Kidney (tissue), 22 donors: ENCODE measurements at places on chromosomes 5 and 9. TPM values are rescaled to one million over a fixed set of nuclear protein-coding genes. Genes with fewer than 3 reads are reported as not detected.

The PCSK5 gene
- polyA plus RNA-seq = 1.6 TPM

The CDH9 gene
- 1.7 TPM for polyA plus RNA-seq

The NTNG2 gene
- polyA plus RNA-seq = 0.54 TPM

The ACSL6 gene
- polyA plus RNA-seq = 2.1 TPM

The IL9 gene
- not detected for polyA plus RNA-seq

The NR4A3 gene
- polyA plus RNA-seq = 0.34 TPM

The FYB1 gene
- 2.3 TPM for polyA plus RNA-seq

The FOXD4L3 gene
- not detected for polyA plus RNA-seq

The PCDHGA2 gene
- 0.73 TPM for polyA plus RNA-seq

GRCh38 chr5:89572696-89573095 lies 689.7 kb upstream of the MEF2C start:
- DNase-seq = no peak

GRCh38 chr9:69667306-69667705 lies 4.9 kb downstream of the APBA1 start:
- no peak for DNase-seq

DNA sequence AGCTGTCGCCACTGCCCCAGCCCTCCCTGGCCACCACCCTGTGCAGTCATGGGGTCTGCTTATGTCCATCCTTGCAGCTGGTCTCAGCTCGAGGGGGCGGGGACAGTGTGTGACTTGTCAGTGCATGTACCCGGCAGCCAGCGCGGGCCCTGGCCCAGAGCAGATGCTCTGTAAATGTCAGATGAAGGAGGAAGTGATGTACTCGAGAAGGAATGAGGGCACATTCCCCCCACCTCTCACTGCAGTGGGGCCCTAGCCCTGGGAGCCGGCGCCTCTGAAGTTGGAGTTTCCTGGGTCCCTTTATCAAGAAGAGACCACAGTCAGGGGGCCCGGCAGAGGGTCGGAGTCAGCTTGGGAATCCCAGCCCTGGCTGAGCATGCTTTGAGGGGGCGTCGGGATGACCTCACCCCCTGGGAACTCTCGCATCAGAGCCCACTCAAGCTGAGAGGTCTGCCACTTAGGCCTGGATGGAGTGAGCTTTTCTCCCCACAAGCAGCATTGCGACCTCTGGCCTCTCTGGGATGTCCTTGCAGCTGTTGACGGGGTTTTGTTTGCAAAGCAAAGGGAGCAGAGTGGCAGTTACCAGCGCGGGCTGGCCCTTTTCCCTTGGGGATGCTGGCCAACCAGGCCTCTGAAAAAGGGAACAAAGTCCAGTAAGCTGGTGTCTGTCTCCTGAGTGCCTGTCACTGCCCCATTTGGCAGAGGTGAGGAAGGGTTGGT lies 19.0 kb downstream of the NEURL1B start:
- DNase-seq = peak; percentile 83

DNA sequence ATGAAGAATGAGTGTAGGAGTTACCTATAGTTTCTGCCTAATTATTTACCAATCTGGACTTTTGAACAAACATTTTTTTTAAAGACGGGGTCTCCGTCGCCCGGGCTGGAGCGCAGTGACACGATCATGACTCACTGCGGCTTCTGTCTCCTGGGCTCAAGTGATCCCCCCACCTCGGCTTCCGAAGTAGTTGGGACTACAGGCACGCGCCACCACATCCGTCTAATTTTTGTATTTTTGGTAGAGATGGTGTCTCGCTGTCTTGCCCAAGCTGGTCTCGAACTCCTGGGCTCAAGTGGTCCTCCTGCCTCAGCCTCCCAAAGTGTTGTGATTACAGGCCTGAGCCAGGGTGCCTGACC lies 1.5 kb downstream of the CTNNA1 start:
- no peak for DNase-seq

GRCh38 chr5:150600616-150601490 lies 39.6 kb upstream of the SYNPO start:
- DNase-seq = peak; percentile 63

- DNase-seq = no peak
Observed at GRCh38 chr9:85157772-85158171, 488.2 kb downstream of the NTRK2 start.

- DNase-seq = no peak
Observed at GRCh38 chr5:130287438-130287837, 383.2 kb downstream of the CHSY3 start.

- DNase-seq = no peak
Observed at GRCh38 chr9:130331573-130331972, 66.0 kb downstream of the HMCN2 start.

GRCh38 chr9:20580673-20581072 lies 41.6 kb downstream of the MLLT3 start:
- DNase-seq = peak; percentile 24

GRCh38 chr5:116358911-116359418 lies 215.7 kb downstream of the SEMA6A start:
- DNase-seq = no peak

DNA sequence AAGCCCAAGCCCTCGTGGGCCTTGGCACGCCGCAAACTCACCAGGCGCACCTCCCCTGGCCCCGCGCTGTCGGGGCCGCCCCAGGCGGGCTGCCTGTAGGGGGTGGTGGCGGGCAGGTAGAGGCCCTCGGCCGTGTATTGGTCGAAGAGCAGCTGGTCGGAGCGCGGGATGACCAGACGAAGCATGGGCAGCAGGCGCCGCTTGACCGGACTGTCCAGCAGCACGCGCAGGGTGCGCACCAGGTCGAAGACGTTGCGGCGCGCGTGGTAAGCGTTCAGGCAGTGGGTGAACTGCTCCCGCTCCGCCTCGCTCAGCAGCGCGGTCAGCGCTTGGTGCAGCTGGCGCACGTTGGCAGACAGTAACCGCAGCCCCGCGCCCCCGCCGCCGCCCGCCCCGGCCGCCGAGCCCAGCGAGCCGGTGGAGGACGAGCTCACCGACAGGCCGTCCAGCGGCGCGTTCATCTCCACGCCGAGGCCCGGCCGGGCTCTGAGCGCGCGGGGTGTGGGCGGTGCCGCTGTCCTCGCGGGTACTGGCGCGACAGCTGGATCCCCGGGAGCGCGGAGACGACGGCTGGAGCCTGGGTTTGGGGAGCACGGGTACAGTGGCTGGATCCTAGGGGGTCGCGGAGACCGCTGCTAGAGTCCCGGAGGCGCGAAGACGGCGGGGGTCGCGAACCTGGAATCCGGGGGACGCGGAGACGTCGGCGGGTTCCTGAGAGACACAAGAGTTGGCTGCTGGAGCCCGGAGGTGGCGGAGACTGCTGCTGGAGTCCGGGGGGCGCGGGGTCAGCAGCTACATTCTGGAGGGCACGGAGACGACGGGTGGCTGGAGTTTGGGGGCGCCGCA lies 709 bp downstream of the WHRN start:
- DNase-seq = peak; percentile 73

DNA sequence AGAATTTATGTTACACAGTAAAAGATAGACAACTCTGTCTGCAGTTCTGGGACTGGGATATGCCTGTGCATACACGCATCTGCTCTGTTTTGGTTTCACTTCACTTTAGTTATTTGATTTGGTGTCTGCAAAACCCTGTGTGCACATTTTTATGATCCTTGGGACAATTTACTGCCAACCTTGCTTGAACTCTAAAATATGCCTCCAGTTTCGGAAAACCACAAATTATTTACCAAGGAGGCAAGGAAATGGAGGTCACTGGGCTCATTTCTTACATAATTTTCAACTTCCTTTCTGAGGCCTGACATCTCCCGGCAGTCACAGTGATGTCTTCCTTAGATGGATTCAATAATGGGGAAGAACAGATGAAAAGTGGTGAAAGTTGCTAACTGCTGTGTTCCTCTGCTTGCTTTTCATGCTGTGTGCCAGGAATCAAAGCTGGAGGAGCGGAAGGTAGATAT lies 61.2 kb upstream of the TAF11L2 start:
- DNase-seq = no peak

DNA sequence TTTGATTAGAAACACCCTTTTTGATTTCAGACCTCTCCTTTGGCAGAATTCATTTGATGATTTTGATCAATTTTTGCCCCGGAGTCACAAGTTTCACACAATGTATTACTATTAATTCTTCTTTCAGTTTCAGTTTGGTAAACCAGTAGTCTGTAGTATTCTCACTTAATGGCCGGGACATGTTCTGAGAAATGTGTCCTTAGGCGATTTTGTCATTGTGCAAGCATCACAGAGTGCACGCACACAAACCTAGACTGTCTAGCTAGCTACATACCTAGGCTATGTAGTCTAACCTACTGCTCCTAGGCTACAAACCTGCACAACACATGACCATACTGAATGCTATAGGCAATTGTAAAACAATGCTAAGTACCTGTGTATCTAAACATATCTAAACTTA lies 662.5 kb downstream of the IRX1 start:
- DNase-seq = no peak

DNA sequence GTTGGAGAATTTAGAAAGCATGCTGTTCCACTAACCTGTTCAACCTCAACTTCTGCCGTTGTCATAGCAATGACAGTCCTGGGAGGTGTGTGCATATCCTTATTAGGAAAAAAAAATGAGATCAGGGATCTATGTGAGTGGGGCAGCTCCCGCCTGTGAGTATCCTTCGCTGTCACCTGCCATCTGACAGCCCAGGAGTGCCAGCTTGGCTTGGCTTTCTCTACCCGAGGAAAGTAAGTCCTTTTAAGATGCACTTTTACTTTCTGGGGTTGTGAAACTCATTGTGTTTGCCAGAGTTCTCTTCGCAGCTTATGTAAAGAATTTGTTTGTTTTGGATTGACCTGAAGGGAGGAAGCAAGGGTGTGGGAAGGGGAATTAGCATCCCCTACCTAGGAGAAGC lies 21.8 kb downstream of the PCDHAC2 start:
- DNase-seq = no peak

DNA sequence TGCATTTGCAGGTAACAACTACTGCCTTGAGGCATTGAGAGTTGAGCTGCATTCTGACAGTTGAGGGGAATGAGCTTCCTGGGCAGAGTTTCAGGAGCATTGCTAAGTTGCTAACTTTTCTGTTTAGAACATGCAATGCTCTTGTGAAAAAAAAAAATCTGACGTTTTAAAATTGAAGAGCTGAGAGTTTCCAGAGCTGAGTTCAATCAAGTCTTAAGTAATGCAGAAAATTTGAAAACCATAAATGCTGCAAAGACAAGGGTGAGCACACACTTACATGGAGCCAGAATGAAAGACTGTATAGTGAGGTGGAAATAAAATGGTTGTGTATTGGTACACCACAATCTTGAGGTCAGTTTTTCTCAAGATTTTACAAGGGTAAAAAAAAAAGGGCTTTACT lies 166.0 kb downstream of the GABRB2 start:
- no peak for DNase-seq

GRCh38 chr5:111425205-111425604 lies 87.1 kb downstream of the STARD4 start:
- no peak for DNase-seq

DNA sequence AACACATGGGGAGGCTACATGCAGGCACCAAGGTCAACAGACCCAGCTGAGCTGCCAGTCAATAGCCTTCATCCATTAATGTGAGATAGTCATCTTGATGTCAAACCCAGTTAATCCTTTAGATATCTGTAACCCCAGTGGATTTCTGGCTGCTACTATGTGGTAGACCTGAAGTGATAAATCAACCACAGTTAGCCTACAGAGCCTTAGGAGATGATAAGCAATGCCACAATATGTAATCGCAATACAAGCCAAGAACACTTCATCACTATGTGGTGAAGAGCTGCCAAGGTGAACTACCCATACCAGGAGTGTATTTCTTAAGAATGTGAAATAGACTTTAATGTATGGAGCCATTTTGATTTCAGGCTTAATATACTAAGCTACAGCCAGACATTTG lies 1175.5 kb downstream of the DTWD2 start:
- DNase-seq = no peak

GRCh38 chr9:136367296-136368145 lies 4.0 kb upstream of the DNLZ start:
- no peak for DNase-seq

GRCh38 chr9:6910032-6910431 lies 152.3 kb downstream of the KDM4C start:
- DNase-seq = no peak

DNA sequence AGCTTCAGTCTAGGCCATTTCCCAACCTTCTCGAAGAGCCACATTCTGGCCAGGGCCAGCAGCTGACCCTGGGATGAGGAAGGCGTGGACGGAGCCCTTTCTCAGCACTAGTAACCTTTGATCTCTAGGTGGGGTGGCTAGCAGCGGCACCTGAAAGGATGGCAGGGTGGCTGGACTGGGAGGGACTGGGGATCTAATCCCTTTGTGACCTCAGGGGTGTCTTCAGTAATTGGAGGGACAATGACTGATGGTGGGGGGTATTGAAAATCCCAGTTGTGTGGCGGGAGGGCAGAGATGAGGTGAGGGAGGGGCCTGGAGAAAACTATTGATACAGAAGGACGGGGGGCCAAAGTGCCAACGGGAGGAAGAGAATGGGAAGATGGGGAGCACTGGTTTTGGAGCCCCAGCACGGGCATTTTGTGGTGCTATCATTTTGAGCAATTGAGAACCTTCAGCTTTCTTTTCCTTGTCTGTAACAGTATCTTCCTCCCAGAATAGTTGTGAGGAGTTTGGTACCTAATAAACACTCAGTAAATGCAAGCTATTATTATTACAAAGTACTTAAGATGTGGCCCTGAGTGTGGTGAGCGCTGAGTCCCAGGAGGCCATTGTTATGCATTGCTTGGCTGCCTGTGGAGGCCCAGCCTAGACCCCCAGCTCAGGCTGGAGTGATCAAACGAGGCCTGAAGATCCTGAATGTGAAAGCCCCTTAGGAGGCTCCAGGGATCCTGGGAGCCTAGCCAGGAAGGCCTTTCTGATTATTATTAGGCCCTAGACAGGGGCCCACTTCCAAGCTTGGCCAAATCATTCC lies 37.3 kb upstream of the UBE2D2 start:
- DNase-seq = no peak

GRCh38 chr5:14299666-14300065 lies 156.5 kb downstream of the TRIO start:
- no peak for DNase-seq

- DNase-seq = no peak
Observed at GRCh38 chr9:99294850-99295461, 72.9 kb downstream of the SEC61B start.

- DNase-seq = no peak
Observed at GRCh38 chr5:180201051-180201987, 7.7 kb downstream of the RASGEF1C start.

GRCh38 chr5:38600329-38601045 lies 44.0 kb upstream of the LIFR start:
- DNase-seq = no peak

GRCh38 chr5:127975961-127976360 lies 107.6 kb upstream of the SLC12A2 start:
- DNase-seq = no peak

DNA sequence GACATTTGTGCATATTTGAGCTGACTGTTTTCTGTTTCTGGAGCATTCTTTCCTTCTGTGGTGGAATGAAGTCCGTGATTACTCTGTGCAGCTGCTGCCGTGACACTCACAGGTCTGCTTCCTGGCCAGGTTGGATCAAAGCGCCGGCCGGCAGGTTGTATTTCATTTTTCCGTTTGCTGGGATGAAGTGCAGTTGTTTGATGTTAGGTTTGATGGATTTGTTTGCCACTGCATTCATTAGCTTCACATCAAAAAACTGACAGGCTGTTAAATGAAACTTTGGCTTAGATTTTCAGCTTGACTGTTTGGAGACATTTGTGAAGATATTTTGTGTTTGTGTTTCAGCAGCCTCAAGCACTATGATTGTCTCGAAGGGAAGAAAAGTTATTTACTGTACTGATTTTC lies 140.1 kb downstream of the KDM4C start:
- DNase-seq = peak; percentile 65
